ENCODE measurements at places on chromosomes 5 and 9.

- DNase-seq, result no peak
Measured at GRCh38 chr5:108238936-108239887, 142.7 kb downstream of the FBXL17 start.

DNA sequence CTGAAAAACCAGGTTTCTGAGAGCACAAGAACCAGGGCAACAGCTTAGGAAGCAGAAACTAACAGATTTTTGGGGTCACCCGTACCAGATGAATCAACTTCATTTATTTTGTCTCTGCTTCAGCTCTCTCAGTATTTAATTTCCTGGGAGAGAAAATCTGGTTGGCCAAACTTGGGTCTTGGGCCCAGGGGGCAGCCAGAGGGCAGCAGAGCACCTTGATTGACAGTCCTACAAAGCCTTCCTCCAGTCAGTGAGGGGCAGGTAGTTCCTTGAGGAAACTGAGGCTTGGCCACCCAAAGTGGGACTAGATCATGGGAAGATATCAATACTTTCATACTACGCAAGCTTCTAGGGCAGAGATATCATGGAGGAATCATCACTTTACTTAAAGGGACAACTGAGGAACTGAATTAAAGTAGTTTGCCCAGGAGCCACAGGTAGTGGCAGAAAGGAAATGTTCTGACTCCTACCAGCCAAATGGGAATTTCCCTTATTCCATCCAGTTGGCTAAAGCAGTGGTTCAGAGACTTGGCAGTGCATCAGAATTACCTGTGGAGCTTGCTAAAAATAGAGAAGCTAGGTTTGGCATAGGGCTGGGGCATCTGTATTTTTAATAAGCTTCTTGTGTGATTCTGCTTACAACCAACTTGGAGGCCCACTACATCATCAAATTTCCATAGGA, 21.5 kb upstream of the ARHGAP26 start:
- DNase-seq, result no peak

DNA sequence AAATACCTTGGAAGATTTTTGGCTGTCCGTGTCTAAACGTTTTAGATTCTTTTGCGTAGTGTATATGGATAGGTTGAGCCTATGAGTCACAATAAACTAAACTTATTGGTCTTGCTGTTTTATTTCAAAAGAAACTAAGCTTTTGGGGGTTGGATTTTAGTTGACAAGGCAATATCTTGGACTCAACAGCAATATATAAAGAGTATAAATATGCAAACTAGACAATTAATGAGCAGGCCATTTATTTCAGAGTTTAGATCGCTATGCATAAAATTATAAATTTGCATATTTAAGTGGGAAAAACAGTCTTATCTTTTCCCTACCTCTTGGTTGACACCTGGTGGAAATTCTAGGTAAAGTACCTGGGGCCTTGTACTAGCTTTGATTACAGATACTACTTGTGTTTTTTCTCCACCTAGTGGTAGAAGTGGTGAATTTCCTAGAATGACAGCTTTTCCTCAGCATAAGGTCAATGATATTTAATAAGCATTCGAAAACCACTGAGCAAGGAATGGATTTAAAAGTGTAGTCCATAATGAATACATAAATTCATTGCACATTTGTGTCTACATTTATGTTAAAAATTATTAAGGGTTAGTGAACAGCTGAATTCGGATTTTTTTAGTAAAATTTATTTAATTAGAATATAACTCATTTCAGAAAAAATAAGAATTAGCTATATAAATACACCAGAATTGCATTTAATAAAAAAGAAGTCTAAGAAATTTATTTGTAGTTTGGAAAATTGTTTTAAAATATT, 1.7 kb upstream of the ARRDC3 start:
- DNase-seq, result peak; percentile 17

DNA sequence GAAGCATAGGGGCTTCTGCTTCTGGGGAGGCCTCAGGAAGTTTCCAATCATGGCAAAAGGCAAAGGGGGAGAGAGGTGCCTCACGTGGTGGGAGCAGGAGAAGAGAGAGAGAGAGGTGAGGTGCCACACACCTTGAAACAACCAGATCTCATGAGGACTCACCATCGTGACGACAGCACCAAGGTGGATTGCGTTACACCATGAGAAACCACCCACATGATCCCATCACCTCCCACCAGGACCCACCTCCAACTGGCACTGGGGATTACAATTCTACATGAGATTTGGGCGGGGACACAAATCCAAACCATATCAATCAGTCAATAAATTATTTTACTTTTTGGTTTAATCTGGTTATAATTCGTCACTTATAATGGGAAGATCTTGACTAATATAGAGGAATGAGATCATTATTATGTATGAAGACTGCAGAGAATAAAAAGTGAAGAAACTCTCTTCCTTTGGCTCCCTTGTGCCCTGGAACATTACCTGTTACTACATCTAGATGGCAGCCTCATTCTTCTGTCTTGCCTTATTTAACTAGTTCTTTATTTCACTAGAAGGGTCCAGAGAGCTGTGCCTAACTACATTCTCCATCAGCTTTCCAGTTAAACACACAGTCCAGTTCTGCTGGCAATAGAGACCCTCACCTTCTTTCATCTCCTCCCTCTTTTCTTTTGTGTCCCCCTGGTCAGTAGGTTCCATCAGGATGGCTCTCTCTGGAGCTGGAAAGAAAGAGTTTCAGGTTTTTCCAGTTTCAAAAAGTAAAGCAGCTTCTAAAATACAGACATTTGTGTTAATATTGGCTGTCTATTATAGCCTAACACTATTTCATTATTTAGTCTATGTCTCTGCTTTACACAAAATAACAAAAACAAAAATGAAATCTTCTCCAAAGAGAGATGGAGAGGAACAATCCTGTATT, 21.7 kb upstream of the SPINK7 start:
- no peak for DNase-seq

DNA sequence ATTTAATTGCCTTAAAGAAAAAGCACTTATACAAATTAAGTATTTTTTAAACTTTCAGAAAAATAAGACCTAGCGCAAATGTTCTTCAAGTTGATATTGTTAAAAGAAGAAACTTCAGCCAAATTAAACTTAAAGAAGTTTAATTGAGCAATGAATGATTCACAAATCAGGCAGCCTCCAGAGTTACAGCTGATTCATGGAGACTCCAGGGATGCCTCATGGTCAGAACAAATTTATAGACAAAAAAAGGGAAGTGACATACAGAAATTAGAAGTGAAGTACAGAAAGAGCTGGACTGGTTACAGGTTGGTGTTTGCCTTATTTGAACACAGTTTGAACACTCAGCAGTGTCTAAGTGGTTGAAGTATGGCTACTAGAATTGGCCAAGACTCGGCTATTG, 60.3 kb downstream of the CDKN2A start:
- no peak for DNase-seq

- DNase-seq, result no peak
Measured at GRCh38 chr9:35660966-35661415, 2.9 kb downstream of the CCDC107 start.

DNA sequence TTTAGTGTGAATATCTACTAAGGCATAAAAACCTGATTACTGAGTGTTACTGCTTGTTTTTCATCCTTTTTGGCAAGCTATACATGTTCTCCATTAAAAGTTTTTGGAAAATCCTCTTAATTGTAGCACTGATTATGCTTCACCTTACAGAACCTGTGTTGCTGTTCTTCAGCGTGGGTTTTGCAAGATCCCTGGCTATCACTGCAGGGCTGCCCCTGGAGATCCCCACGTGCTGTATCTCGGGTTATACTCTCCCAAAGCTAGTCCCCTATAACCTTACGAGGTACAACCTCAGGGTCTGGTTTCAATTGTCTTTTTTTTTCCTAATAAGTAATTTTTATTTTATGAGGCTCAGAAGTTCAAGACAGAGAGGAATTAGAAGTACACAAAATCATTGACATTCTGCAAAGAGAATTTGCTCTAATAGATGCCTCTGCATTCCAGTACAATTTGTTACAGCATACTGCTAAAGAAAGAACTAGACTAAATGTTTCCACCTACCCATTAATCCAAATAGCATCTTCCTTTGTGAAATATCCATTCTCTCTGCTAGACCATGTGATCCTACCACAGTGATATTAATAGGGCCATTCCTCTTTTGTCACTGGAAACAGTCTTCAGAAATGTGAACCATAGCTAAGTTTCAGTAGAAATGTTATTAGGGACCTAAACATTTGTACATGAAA, 25.8 kb upstream of the CAMK4 start:
- DNase-seq, result no peak

GRCh38 chr9:34987160-34987901, 2.2 kb upstream of the DNAJB5 start:
- no peak for DNase-seq

- DNase-seq, result no peak
Measured at GRCh38 chr5:78527054-78527859, 121.3 kb downstream of the LHFPL2 start.

DNA sequence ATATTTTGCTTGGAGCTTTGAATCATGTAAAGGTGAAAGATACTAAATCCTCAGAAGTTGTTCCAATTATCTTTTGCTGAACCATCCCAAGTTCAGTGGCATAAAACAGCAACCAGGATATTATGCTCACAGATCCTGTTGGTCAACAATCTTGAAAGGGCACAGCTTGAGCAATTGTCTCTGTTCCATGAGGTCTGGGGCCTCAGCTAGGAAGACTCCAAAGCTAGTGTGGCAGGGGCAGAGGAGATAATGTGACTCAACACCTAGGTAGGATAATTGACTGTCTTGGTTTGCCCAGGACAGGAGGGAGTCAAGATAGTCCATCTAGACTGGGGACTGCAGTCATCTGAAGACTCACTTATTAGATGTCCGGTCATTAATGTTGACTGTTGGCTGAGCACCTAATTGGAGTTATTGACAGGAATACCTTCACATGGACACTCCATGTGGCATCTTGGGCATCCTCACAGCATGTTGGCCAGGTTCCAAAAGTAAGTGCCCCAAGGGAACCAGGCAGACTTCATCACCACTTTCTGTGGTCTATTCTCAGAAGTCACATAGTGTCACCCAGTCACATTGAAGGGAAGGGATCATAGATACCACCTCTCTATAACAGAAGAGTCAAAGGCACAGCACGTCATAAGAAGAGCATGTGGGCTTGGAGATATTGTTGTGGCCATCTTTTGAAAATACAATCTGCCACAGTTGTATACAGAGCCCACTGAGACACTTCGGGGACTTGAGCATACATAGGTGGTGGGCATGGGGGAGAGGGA, 88.4 kb upstream of the GPBP1 start:
- no peak for DNase-seq

DNA sequence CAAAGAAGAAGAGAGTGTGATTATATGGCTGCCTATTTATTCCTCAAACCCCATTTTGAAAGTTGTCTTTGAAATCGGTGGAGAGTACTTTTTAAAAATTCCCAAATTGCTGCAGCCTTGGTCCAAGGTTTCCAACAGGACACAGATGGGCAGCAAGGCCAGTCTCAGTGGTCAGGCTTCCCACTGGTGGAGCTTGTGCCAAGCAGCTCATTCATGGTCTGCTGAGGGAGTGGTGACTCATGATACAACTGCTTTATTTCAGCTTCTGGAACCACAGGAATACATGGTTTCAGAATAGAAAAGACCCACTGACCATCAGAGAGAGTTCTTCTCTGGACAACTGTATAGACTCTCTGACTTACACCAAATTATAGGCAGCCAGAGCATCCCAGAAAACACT, 673.1 kb upstream of the KLF4 start:
- no peak for DNase-seq

GRCh38 chr9:86550401-86550800, 196.2 kb upstream of the TUT7 start:
- no peak for DNase-seq

- DNase-seq, result no peak
Measured at GRCh38 chr9:100579665-100580064, 1.8 kb downstream of the CAVIN4 start.

GRCh38 chr5:164573397-164573796, 1068.0 kb downstream of the MAT2B start:
- no peak for DNase-seq

DNA sequence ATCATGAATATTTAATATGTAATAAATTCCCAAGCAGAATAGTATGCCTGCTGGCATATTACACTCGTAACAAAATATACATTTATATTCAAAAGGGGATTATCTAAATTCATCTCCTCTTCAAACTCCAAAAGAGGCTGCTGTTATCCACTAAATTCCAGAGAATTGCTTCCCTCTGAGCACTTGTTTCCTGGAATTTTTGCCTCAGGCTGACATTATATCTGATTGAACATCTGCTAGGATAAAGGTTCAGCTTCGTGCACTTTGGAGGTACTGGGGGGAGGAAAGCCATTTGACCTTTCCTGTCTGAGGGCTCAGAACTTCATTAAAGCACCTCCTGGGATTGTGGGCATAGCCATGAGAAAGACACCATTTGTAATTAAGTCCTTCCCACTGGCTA, 4.3 kb upstream of the HAPLN1 start:
- no peak for DNase-seq

GRCh38 chr9:133035669-133036068, 4.9 kb downstream of the GTF3C5 start:
- DNase-seq, result no peak

DNA sequence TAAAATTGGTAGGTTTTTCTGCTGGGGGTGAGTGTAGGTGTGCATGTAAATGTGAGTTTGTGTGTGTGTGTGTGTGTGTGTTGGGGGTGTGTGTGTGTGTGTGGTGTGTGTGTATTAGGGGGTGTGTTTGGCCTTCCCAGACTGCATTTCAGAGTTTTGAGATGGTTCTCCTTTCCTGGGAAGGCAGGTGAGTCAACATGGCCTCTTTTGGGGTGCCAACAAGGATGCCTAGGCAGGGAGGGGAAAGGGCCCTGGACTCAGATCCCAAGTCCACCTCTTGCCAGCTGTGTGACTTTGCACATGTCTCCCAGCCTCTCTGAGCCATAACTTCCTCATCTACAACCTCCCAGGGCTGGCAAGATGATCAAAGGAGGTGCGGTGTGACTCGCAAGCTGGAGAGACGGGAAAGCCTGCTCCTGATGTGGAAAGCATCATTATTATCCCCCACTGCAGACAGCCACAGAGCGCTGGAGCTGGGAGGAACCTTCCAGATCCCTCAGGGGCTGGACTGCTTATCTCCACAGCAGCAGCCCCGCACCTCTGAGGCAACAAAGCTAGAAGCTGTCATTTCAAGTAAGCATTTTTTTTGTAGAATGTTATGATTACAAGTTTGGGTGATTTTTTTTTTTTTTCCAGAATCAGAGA, 63.5 kb upstream of the TBC1D2 start:
- DNase-seq, result no peak

DNA sequence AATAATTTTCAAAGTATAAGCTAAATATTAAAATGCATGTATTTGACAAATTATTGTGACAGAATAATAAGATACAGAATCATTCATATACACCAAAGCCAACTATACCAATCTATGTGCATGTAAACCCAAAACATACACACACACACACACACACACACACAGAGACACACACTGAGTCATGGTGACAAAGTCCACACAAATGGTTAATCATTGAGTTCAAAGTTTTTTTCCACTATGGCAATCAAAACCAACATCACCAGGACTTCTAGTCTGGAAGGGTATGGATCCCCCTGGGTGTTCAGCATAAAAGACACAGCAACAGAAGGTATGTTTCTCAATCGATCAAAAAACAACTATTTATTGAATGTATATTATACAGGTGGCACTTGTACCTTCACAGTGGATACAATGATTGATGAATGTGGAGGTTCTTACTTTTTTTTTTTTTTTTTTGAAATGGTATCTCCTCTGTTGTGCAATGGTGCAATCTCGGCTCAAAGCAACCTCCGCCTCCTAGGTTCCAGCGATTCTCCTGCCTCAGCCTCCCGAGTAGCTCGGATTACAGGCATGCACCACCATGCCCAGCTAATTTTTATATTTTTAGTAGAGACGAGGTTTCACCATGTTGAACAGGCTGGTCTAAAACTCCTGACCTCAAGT, 137.0 kb downstream of the PDE4D start:
- DNase-seq, result no peak
